ENCODE measurements at places on chromosomes 6 and 20. TPM values are rescaled to one million over a fixed set of nuclear protein-coding genes. Genes with fewer than 3 reads are reported as not detected.

DNA sequence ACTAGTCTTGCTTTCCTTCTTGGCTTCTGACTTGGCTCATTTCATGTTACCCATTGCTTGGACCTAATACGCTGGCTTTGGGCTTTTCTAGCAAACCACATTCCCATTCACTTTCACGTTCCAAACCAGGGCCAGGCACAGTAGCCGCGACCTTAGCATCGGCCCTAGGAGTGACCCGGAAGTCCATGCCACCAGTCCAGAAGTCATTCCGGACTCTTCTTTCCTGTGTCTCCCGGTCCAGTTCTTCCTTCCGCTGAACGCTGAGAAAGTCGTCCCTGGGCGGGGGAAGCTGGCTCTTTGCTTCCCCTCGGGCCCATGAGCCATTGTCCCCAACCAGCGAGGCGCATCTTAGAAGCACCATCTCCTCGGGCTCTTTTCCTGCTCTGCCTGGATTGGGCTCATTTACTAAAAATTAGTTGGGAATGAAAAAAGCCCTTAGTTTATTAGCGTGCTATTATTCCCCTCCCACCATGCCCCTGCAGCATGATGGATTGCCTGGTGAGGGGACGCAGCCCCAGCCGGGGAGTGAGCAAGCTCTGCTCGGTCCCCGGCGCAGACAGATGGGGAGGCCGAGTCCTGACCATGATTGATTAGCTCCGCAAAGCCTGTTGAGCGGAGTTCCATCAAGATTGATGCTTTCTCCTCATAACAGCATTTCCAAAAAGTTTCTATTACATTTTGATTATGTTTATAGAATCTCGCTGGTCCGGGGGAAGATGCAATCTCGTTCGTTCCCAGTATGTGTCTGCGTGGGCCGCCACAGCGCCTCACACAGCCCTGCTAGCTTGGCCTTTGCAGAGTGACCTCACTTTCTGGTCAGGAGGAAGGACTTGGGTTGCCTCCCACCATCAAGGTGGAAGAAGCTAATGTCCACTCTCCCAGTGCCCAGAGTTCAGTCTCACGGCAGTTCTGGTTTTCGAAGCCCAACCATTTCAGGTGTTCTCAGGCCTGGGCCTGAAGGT is 115.1 kb upstream of the TOP1 start:
- peak; percentile 28 for DNase-seq

The EDN1 gene
- total RNA-seq, result 0.88 TPM

- no peak for DNase-seq
Observed at GRCh38 chr6:7188492-7188891, 80.7 kb downstream of the RREB1 start.

The CYP24A1 gene
- total RNA-seq, result 1.5 TPM

DNA sequence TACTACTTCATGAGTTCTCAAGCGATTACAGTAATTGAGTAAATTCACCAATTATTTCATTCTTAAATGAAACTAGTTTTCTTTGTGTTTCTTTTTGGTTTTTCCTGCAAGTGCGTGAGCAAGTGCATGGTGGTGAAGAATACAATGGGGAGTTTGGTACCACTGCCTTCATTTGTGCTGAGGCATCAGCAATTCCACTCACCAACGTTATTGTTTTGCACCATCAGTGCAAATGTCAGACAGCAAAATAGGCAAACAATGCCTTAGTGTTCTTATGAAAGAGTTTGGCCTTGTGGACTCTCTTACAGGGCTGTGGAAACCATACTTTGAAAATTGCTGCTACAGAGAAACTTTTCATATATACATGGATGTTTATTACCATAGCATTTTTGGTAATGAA is 8.2 kb downstream of the CDH26 start:
- DNase-seq, result no peak

DNA sequence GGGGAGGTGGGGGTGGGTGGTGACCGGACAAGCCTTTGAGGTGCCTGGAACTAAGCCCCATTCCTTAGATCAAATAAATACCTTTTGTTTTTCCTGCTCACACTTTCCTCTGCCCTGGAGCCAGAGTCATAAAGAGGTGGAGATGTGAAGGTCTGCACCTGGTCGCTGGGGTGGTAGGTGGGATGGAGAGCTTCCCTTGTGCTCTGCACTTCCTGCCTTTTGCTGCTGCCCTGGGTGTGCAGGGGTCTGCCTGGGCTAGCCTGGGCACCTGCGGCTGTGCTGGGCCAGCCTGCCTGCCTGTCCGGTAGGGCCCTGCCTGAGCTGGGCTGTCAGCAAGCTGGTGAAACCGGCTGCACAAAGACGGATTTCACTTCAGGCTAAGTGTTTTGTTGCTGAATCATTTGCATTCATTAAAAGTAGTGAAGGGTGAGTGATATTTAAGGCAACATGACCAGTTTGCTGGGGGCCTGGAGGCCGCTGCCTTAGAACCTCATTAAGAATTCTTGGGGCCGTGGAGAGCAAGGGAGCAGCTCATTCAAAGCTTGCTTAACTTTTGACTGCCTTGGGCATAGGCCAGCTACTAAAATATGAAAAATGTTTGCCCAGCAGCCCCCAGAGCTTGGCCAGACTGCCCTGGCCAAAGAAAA is 20.5 kb downstream of the PTK7 start:
- DNase-seq, result peak; percentile 88

GRCh38 chr6:44185953-44186634 is 27.5 kb downstream of the CAPN11 start:
- DNase-seq, result no peak

DNA sequence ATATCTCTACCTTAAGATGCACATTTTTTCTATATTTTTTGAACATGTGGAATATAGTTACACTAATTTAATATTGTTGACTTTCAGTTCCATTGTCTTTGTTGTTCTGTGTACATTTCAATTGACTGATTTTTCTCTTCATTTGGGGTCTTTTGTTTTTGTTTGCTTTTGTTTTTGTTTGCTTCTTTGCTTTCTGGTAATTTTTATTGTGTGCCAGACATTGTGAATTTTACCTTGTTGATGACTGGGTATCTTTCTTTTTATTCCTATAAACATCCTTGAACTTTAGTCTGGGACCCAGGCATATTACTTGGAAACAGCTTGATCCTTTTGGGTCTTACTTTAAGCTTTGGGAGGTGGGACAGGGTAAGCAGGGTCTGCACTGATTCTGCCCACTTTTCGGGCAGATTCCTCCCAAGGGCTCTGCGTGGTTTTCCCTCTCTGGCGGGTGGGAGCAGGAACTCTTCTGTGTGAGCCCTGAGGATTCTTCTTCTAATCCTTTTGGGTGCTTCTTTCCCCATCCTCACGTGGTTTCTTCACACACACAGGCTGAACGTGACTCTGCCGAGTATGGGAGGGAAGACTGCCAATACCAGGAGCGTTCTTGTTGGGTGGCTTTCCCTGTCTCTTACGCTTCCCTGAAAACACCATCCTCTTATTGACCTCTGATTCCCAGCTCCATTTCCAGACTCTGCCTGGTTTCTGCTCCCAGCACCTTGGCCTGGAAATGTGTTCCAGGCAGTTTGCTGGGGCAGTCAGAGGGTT is 200.5 kb downstream of the ARID1B start:
- peak; percentile 77 for DNase-seq

The SRMS gene
- total RNA-seq, result not detected

The AKAP12 gene
- total RNA-seq, result 37.3 TPM

- no peak for DNase-seq
Observed at GRCh38 chr6:40476673-40477072, 110.5 kb downstream of the LRFN2 start.

- DNase-seq, result no peak
Observed at GRCh38 chr6:148325316-148326068, 17.1 kb upstream of the SASH1 start.

GRCh38 chr6:51045548-51045947 is 226.9 kb downstream of the TFAP2B start:
- DNase-seq, result no peak

The LHFPL5 gene
- total RNA-seq, result not detected

- no peak for DNase-seq
Observed at GRCh38 chr20:13202565-13202964, 18.5 kb upstream of the ISM1 start.

GRCh38 chr6:13593103-13593502 is 18.7 kb downstream of the SIRT5 start:
- no peak for DNase-seq

DNA sequence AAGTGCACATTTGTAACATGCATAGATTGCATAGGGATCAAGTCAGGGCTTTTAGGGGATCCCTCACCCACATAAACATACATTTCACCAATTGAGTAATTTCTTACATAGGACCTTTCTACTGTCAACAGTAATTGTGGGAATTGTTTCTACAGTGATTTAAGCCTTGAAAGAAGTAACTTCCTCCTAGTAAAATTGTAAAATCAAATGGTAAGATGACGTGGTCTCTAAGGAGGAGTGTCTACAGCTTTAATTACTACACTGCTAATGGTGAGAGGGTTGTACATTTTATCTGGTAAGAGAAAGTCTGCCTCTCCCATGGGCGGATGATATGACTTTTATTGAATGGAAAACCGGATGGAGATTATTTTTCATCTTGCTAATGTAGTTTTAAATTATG is 98.0 kb downstream of the RPP40 start:
- DNase-seq, result no peak

- DNase-seq, result peak; percentile 65
Observed at GRCh38 chr6:43070028-43070632, 6.0 kb upstream of the PTK7 start.

The ANGPT4 gene
- total RNA-seq, result not detected

The C6orf52 gene
- not detected for total RNA-seq

The HSD17B8 gene
- total RNA-seq, result 3.2 TPM

- no peak for DNase-seq
Observed at GRCh38 chr6:35311390-35312075, 13.9 kb downstream of the DEF6 start.

GRCh38 chr6:148800536-148800935 is 53.7 kb downstream of the UST start:
- DNase-seq, result no peak

- DNase-seq, result no peak
Observed at GRCh38 chr20:21301940-21302663, 1.0 kb upstream of the XRN2 start.

The PEX3 gene
- total RNA-seq, result 28.5 TPM

DNA sequence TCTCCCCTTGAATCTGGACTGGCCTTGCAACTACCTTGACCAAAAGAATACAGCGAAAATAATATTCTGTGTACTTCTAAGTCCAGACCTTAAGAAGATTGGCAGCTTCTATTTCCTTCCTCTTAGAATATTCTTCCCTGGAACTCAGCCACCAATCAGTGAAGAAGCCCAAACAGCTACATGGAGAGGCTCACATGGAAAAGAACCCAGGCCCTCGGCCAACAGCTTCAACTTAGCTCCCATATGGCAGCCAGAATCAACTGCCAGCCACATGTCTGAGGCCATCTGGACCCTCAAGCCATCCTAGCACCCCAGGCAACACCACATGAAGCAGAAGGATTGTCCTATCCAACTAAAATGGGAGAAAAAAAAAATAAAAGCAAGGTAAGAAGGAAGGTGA is 178.8 kb downstream of the IBTK start:
- peak; percentile 29 for DNase-seq

DNA sequence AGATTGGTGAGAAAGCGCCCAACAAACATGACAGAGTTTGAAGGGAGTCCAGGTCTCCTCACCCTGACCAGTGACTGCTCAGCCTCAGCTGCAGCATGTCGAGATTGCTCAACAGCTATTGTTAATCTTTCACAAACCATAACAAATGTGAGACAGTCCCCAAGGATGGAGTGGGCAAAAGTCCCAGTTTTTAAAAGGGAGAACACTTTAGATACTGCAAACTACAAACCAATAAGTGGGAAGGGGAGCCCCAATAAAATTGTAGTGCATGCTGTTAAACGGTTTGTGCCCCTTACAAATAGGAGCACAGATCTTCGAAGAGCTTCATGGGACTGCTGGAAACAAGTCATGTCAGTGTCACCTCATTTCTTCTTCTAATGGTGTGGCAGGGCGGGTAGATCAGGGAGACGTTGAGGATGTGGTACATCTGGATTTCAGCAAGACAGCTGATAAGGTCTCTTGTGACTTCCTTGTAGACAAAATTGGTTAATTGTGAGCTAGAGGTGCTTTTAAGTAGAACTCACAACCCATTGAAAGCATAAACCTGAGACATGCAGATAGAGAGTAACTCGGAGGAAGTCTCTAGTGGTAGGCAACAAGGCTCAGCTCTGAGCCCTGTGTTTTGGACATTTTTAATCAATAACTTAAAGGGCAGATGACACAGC is 134.0 kb upstream of the ARMC2 start:
- DNase-seq, result peak; percentile 79

GRCh38 chr6:30480536-30481156 is 8.7 kb upstream of the HLA-E start:
- DNase-seq, result no peak

DNA sequence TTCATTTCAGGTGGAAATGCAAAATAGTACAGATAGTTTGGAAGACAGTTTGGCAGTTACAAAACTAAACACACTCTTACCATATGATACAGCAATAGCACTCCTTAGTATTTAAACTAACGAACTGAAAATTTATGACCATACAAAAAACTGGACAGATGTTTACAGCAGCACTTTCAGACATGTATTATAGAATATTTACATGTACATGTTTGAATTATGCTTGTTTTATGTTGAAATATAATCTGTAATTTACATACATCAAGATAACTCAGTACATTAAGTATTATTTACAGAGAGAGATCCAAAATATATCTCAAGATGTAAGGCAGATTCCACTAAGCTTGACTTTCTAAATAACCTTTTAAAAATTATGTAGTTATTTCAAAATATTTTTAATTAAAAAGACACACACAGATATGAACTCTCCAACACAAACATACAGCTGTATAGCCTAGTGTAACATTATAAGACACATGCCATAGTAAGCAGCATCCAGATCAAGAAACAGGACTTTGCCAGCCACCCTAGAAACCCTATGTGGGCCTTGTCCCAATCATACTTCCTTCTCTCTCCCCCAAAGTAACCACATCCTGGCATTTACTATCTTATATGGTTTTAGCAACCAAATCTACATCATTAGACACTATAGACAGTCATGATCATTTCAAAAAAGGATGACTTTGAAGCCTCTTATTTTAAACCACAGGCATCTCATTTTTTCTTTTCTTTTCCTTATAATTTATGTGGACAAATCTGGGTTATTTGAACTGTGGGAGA is 82.2 kb downstream of the MAN1A1 start:
- DNase-seq, result no peak

GRCh38 chr20:48281501-48281900 is 496.2 kb upstream of the SULF2 start:
- no peak for DNase-seq

- DNase-seq, result no peak
Observed at GRCh38 chr20:6848041-6848440, 80.6 kb downstream of the BMP2 start.

Measured in RPMI7951 (cell line).